ENCODE measurements at places on chromosomes 4 and X.
A peak's percentile ranks its signal among the peaks of the same experiment; 100 is the strongest.

DNA sequence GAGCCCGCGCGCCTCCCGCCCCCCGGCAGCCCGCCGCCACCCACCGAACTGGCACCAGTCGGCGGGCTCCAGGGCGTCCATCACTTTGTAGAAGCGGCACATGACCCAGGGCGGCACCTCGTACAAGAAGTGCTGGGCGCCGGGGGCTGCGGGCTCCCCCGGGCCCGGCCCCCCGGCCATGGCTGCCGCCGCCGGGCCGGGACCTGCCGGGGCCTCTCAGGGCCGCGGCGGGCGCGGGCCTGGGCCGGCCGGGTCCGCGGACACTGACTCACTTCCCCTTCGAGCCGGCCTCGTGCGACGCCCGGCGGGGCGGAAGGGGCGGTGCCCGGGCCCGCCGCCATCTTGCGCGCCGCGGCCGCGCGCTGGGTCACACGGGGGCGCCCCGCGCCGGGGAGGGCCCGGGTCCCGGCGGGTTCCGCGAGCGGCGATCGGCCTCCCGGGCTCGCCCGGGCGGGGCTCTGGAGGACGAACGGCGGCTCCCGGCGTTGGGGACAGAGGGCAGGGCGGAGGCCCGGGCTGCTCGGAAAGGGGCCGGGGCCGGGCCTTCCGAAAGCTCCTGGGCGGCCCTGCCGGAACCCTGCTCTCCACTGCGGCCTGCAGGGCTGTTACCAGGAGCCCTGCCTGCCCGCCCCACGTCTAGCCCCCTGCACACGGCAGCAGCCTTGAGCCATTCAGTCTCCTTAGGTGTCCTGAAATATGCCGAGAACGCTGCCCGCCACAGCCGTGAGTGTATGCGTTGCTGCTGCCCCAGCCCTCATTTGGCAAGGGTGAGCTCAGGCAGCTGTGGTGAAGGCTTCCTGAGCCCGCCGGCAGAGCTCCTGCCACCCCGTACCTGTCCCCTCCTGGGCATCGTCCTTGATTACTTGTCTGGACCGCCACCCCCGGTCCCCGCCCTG, at the start of gene IRAK1:
TSS of gene IRAK1 (minus strand) at position 270 of the 896 bp plus-strand sequence. CDS start at position 180, 90 bp downstream.
- peak; percentile 60 for DNase-seq

DNA sequence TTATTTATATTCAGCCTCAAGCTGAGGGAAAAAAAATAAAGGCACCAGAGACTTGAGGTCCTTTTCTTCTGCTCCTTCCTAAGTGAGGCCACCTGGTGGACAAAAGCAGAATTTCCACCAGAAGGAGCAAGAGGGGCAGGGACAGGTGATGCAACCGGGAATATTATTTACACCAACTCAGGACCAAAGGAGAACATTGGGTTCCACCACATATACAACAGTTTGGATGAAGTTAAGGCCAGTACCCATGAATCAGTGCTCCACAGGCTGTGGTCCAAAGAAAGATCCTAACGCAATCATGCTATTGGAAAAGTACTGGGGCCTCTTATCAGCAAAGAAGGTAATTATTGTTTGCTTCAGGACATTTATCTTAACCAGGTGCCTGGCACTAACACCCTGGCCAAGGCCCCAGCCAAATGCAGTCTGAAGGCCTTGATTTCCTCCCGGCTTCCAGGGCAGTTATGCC, 57.4 kb downstream of the TSC22D3 start:
- no peak for DNase-seq

DNA sequence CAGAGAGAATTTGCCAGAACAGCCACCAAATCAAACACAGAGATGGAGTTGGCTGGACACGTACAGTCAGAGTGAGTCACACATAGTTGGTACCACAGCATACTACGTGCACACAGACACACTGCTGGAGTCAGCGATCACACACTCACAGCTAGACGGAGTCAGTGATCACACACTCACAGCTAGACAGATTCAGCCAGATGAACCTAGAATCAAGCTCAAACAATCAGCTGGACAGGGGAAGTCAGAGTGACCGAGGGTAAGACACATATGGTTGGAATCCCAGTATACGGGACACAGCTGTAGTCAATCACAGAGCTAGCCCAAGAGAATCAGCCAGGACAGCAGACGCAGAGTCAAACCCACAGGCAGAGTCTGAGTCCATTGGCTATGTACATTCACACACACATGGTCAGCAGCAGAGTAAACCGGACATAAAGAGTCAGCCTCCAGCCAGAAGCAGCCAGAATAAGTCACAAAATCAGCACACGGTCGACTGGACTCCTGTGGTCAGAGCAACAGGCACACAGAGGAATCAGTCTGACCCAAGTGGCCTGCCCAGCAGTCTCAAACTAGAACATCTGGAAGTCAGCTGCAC, 4.6 kb downstream of the SLC38A5 start:
- no peak for DNase-seq

DNA sequence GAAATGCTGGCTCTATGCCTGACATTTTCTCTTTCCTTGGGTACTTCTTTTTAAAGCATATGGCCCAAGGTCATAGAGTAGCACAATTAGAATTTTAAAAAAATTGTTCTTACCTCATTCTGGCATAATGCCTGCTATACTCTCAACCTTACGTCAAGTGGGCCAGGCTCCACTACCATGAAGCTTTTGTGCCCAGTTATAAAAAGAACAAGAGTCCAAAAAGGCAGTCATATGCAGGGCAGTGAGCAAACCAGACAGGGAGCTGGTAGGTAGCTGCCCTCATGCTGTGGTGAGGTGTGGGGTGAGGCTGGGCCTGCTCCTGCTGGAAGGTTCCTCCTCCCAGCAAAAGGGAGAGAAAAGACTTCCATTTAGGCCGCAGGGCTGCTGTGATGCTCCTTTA, 64.4 kb upstream of the UCP1 start:
- DNase-seq = no peak

Data from ecto neural progenitor cell (in vitro differentiated cells).